IMR-90 (cell line): ENCODE measurements at places on chromosomes 16 and 17.

DNA sequence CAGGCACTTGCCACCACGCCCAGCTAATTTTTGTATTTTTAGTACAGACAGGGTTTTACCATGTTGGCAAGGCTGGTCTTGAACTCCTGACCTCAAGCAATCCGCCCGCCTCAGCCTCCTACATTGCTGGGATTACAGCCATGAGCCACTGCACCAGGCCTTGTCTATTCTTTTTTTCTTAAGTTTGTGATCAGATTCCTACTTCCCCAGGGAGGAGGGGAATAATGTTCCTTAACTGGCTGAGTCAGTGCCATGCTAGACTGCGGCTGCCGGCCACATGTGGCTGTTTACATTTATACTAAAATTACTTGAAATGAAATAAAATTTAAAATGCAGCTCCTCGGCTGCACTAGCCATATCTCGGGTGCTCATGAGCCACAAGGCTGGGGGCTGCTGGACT, 27.8 kb upstream of the USP36 start:
- peak; percentile 86 for DNase-seq

DNA sequence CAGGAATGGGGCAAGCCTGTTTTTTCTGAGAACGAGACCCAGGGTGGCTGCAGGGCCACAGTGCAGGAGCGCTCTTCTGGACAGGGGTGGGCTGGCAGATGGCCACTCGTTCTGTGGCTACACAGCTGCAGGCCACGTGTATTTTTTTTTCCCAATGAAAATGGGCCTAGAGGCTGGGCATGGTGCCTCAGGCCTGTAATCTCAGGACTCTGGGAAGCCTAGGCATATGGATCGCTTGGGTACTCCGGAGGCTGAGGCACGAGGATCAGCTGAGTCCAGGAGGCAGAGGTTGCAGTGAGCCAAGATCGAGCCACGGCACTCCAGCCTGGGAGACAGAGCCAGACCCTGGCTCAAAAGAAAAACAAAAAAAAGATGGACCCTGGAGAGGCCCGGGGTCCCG, 6.8 kb downstream of the UNKL start:
- DNase-seq: peak; percentile 13

- DNase-seq: peak; percentile 12
These were observed 844 bp downstream of the TAOK2 start for GRCh38 chr16:29974291-29975133.

GRCh38 chr17:42779936-42780850, at the start of gene WNK4:
TSS of gene WNK4 (plus strand) at chr17:42780610. CDS start at chr17:42780699, 89 bp downstream.
- no peak for DNase-seq

DNA sequence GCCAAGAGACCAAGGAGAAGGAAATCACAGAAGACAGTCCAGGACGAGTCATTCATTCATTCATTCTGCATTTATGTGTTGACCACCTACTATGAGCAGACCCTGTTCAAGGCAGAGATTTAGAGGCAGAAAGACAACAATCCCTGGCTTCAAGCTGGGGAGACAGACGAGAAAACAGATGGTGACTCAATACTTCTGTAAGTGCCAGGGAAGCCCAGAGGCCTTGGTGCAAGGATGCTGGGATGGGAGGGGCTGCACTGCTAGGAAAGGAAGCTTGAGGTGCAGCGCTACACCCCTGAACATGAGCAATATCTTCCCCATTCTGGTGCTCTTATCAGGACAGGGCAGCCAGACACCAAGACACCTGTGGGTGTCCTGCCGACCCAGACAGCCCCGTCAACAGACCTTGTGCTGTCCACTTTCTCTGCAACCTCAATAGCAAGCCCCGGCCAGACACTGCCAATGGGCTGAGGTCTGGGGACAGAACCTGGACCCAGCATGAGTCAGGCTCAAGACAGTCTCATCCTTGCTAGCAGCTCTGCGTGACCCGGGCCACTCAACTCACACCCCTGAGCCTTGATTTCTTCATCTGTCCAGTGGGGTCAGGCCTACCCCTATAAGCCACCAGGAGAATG, 163.5 kb downstream of the COPRS start:
- peak; percentile 50 for DNase-seq

- no peak for DNase-seq
These were observed 60.6 kb upstream of the CRYM start for GRCh38 chr16:21338537-21339268.

DNA sequence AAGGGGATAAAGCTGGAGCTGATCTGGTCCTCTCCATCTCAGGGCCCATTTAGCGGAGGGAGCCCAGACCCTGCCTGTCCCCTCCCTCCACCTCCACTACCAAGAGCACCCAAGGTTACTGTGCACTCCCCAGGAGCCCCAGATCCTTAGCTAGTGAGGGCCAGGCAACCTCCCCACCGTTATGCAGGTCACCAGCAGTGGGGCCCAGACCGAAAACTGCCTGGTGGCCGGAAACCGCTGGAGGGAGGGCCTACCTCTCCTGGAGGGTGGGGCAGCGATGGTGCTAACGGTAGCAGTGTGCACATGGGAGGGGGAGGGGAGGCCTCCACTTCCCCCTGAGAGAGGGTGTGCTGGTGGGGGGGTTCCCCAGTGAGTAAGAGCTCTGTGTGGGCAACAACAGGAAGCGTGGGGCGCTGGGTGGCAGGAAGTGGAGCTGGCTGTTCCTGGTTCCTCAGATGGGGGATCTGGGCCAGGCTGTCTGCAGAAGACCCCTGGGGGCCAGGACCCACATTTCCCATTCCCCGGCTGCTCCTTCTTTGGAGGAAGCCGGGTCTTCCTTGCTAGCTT, 4.4 kb downstream of the FMNL1 start:
- no peak for DNase-seq

- no peak for DNase-seq
These were observed 106.4 kb upstream of the CES5A start for GRCh38 chr16:55981557-55981956.

GRCh38 chr17:81458628-81459027, 54.0 kb downstream of the ACTG1 start:
- DNase-seq: no peak

DNA sequence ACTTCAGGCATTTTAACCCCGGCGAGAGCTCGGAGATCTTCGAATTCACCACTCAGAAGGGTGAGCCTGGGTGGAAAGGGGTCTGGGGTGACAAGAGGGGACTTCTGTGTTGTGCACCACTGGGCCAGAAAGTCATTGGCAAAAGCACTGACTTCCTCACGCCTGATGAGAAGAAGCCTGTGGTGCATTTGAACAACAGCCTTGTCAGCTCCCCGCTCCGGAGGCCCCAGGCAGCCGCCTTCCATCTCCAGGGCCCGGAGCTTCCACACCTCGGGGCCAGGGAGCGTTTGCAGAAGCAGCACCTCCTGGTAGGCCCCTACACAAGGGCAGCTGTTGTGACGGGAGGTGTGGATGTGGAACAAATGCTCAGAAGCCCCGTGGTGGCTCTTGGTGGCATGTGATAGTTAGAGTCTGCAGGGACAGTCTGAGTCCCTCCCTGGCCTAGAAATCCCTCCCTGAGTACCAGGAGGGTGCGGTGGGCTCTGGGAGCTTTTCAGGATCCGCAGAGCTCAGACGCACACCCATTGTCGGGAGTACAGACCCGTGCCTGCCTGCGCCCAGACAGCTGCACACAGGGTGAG, 9.7 kb downstream of the CACNG1 start:
- DNase-seq: no peak

DNA sequence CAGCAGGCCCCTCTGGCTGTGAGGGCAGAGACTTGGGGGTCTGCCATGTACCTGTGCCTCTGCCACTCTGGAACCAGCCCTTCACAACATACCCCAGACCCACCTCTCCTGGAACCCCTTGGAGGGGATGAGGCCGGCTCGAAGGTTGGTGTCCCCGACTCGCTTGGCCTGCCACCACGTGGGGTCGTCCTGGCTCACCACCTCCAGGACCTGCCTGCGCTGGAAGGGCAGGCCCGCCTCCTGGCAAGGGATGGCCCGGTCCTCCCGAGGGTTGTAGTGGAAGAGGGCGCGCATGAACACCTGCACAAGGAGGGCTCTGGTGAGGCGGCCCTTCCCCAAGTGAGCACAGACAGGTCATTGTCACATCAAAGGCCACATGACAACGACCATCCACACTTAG, 12.2 kb downstream of the MPP3 start:
- DNase-seq: no peak
